ENCODE measurements at places on chromosomes 3 and 15.

- no peak for DNase-seq
These were observed 133.9 kb downstream of the ALDH1A2 start for GRCh38 chr15:57931570-57931969.

DNA sequence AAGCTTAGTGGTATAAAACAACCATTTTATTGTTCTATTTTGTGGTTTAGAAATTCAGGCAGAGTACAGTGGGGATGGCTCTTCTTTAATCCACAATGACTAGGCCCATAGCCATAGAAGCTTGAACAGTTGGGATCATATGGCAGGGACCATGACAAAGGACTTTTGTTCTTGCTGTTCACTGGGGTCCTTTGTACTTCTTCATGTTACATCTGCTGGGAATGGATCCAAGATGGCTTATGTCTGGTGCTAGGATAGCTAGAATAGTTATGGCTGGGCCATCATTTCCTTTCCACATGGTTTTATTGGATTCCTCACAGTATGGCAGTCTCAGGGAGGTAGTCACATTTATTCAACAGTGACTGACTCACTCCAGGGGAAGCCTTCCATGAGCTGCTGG is 427.9 kb upstream of the AGTR1 start:
- no peak for DNase-seq

GRCh38 chr3:114850898-114851297 is 296.2 kb downstream of the ZBTB20 start:
- no peak for DNase-seq

DNA sequence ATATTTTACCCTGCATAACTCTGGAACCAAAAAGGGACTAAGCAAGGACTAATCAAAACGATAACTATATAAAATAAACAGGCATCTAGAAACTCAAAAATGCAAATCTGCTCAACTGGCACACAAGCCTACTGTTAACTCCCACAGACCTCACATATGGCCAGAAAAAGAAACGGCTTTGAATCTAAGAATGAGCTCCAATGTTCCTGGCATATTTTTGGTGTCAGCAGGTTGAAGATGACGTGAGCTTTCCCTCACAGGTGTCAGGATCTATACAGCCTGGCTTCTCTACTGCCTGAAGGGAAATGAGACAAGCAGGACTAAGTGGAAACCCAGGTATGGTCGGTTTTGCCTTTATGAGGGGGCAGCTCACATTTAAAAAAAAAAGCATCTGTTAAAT is 120.1 kb upstream of the SPATA12 start:
- DNase-seq = no peak

DNA sequence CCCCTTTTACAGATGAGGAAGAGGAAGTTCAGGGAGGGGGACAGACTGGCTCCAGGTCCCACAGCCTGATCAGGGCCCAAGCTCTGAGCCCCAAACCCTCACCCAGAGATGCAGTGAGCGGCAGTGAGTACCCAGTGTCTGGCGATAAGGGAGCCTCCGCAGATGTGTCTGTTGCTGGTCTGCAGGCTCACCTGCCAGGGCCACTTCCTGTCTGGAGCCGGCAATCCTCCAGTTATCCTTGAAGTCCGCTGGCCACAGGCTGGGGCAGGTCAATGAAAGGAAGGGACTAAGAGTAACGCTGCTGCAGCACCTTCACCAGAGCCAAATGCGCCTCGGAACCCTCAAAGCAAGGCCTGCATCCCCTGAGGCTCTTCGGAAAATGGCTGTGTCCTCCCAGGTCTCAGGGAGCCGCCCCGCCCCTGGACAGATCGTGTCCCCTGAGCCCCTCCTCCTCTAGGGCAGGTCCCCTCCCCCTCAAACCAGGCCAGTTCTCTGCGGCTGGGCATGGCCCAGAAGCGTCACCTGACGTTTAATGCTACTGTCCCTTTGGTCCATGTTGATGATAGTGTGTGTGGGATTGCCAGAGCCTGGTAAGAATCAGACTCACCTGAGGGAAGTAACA is 51.5 kb downstream of the MYL3 start:
- no peak for DNase-seq

DNA sequence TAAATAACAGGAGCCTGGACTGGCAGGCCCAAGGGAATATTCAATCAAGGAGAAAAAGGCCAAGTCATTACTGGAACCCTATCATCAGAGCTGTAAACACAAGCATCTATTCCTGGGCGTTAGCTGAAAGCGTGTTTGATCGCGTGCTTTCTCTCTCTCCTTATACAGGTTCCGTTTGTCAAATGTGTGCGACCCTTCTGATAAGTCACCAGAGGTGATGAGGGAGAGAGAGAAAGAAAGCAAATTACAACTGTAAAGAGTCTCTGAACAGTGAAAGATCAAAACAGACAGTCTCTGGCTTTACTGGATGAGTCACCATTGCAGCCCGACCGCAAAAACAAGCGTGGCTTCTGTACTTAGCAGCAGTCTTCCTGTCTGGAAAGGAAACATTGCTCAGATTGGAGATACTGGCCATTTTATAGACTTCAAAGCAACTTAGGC is 39.5 kb upstream of the TPRG1 start:
- peak; percentile 28 for DNase-seq

- no peak for DNase-seq
These were observed 44.6 kb downstream of the POMGNT2 start for GRCh38 chr3:43061101-43061895.

GRCh38 chr3:182533394-182533793 is 259.9 kb upstream of the ATP11B start:
- DNase-seq = no peak

GRCh38 chr3:138078901-138079344 is 36.5 kb downstream of the DZIP1L start:
- DNase-seq = no peak

GRCh38 chr3:54905261-54905888 is 22.5 kb downstream of the LRTM1 start:
- no peak for DNase-seq

DNA sequence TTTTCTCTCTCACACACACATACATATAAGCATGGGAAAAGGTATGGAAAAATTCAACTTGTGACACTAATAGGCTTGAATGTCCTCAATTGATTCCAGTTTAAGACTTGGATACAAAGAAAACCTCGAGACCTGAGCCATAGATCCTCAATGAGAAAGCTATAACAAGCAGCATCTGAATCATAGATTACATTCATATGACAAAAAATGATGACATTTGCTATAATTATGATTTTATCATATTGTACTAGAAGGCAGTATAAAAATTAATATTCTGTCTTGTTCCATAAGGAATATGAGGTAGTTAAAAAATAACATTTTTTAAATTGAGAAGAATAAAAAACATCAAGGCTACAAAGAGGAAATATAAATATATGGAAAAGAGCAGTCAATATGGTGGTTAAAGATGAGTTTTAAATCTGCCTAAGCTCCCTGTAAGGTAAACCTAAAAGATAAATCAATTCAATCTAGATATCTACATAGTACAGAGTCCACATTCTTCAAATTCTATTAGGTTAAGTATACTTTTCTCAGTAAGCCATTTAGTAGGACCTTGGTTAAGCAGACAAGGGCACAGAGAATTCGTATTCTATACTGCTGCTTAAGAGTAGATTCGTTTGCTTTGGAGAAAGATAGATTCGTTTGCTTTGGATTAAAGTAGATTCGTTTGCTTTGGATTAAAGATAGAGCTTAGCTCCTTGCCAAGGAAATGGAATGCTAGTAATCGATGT is 175.7 kb downstream of the STAG1 start:
- no peak for DNase-seq

- DNase-seq = no peak
These were observed 172.9 kb upstream of the TBC1D5 start for GRCh38 chr3:17915341-17915740.

GRCh38 chr3:111812701-111813100 is 46.4 kb upstream of the PHLDB2 start:
- DNase-seq = no peak

GRCh38 chr15:78313383-78313782 is 14.0 kb upstream of the SKIC8 start:
- DNase-seq = no peak

GRCh38 chr3:171566803-171567422 is 106.7 kb upstream of the TNIK start:
- DNase-seq = no peak

DNA sequence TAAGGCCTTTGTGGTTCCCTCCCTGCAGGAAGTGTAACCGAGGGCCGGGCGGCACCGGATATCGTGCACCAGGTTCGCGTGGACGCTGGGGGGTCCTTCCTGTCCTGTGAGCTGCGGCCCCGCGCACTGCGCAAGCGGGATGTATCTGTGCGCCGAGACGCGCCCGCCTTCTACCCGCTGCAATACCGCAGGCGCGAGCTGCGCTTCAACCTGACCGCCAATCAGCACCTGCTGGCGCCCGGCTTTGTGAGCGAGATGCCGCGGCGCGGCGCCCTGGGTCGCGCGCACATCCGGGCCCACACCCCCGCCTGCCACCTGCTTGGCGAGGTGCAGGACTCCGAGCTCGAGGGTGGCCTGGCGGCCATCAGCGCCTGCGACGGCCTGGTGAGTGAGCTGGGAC is 35.9 kb downstream of the SAXO2 start:
- no peak for DNase-seq

GRCh38 chr3:24763393-24763792 is 268.7 kb upstream of the THRB start:
- no peak for DNase-seq

DNA sequence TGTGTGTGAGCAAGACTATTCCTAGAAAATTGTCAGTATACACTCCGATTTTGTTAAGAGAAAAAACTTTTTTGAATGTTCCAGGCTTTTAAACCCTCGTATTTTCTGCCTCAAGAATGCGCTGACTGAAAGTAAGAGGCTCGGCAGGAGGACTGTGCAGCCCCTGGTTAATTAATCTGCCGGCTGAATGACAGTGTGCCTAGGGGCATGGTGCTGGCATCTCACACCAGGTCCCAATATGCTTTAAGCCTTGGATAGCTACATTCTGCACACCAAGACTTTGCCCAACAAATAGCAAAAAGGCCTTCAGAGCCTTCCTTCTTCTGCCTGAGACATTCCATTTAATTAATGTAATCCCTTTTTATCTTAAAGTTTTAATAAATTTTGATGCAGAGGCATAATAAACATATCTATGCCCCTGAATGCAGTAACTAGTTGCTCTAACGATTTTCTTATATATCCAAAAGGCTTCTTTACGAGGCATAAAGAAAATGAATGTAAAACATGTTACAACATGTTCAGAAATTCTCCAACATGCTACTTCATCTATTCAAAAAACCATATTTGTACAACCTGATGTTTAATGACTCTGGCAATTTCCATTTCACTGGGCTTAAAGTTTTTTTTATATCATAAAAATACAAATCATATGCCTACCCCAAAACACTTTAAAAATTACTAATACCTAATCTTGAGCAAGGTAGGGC is 37.9 kb downstream of the DPH6 start:
- DNase-seq = no peak

- peak; percentile 18 for DNase-seq
These were observed 5.8 kb upstream of the GLCE start for GRCh38 chr15:69154684-69155083.

- DNase-seq = no peak
These were observed at the start of gene ACSBG1 for GRCh38 chr15:78234515-78235040. ACSBG1 (minus strand) TSS chr15:78234565; CDS start chr15:78234501, 64 bp downstream.

- peak; percentile 77 for DNase-seq
These were observed 34.1 kb upstream of the HACD2 start for GRCh38 chr3:123618768-123619484.

GRCh38 chr3:188034989-188035388 is 119.0 kb upstream of the LPP start:
- no peak for DNase-seq

GRCh38 chr3:195892105-195893043 is 16.0 kb downstream of the TNK2 start:
- DNase-seq = peak; percentile 91

DNA sequence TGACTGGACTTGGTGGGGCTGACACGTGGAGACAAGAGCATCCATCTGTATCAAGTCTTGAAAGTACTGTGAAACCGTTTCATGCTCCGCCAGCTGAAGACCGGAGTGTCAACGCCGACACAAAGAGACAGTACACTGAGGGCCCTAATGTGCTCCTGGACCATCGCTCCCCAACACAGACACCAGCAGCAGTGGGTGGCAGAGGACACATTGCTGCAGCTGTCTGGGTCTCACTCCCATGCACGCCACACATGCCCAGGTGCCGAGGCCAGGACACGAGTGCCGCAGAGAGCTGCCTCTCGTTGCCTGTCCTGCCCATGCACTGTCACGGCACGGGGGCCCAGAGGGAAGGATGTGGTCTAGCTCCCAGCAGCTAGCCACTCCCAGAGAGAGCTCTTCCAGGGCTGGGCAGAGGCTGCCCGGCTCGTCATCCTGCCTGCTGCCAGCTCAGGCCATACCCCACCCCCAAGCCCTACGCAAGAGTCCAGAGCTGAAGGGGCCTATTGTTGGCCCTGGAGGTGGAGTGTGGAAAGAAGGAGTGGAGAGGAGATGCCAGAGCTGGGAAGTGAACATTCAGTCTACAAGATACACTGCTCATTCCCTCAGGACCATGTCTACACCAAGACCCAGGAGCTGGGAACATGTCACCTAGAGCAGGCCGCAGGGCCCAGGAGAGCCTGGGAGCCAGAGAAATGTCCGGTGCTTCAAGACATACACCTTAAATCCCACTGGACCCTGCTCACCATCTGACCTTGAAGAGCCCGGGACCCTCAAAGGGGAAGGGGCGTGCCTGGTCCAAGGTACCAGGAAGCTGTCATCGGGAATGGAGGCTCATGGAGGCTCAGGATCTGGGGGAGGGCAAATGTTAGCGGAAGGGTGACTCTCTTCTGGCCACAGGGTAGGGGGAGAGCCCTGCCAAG is 7.7 kb downstream of the TNK2 start:
- DNase-seq = peak; percentile 87

DNA sequence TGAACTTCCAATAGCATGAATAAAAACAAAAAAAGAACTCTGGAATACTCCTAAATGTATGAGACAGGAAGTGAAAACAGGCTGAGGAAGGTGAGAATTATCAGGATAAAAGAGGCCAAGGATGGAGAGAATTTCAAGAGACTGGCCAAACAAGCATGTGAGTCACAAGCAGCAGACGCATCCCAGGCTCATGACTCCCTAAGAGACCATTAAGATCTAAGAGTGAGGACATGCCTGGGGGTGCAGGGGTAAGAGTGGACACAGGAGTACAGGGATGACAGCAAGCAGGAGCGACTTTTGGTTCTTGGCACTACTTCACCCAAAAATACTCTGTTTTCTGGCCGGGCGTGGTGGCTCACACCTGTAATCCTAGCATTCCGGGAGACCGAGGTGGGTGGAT is 7.1 kb downstream of the SCAMP2 start:
- DNase-seq = no peak

DNA sequence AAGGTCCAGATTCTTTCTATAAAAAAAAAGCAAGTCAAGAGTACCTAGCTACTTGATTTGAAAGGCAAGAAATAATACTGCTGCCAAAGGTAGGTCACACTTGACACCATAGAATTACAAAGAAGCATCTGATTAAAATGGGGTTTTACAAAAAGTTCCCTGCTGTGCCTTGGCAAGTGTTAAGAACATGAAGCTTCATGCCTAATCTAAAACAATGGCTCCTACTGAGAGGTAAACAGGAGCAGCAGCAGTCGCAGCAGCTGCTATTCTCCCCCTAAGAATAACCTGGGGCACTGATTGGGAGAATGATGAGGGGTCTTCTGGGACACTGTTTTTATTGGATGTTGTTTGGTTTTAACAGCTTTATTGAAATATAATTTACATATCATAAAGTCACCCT is 14.1 kb downstream of the UBP1 start:
- no peak for DNase-seq

Data from femur (tissue), 1 donor.